Caudate nucleus (tissue), 63 donors: ENCODE measurements at places on chromosomes 11 and 22.

DNA sequence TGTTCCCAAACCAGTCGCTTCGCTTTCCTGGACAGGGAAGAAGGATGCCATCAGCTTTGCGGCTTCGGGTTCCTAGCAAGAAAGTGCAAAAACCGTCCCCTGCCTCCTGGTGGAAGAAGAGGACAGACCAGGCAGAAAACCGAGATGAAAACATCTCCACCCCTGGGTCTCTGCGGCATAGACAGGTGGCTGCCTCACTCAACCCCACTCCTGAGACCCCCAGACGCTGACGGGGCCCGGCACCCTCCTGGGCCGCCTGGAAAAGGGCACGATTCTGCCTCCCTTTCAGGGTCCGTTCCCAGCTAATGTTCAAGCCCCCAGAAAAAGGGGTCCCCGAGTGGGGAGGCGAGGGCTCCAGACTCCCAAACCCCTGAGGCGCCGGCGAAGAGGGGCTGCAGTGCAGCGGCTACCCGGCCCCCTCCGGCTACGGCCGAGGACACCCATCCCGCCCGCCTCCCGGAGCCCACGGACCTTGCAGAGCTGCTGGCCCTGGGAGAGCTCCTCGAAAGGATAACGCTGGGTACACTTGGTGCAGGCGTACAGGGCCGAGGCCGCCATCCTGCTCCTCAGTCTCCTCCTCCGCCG lies 569 bp downstream of the FAM76B start:
- no peak for DNase-seq

DNA sequence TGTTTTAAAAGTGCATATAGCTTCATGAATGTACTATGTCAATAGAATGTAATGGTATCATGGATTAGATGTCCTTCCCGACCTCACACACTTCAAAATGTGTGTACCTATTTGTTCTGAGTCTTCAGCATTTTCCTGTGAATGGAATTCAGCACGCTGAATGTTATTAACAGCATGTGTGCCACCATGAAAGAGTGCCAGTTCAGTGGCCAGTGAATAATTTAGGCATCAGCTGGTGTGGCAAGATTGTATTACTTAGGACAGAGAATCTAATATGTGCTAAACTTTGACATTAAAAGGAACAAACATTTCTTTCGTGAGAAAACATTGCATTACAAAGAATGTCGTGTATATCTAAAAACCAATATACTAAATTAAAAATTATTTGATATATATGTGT lies 46.4 kb downstream of the HIPK3 start:
- no peak for DNase-seq

- no peak for DNase-seq
These were observed 7.2 kb upstream of the IL18BP start for GRCh38 chr11:71991494-71991893.

GRCh38 chr22:43627485-43628213 lies 184.5 kb downstream of the EFCAB6 start:
- no peak for DNase-seq

GRCh38 chr11:4050138-4050537 lies 44.5 kb upstream of the RRM1 start:
- no peak for DNase-seq

DNA sequence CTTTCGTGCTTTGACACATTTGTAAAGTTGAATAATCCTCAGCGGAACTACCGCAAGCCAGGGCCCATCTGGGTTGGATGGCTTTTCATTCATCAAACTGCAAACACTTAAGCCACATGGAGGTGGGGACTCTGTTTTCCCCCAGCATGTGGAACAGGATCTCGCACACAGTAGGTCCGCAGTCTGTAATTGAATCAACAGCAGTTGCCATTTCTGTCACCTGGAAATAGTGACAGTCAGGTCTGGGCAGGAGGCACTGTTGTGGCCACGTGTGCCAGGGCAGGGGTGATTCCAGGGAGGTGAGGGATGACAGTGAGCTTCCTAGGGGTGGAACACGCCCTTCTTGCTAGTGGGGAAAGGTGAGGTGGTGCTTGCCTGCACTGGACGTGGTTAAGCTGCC lies 50.7 kb upstream of the ANO1 start:
- no peak for DNase-seq

DNA sequence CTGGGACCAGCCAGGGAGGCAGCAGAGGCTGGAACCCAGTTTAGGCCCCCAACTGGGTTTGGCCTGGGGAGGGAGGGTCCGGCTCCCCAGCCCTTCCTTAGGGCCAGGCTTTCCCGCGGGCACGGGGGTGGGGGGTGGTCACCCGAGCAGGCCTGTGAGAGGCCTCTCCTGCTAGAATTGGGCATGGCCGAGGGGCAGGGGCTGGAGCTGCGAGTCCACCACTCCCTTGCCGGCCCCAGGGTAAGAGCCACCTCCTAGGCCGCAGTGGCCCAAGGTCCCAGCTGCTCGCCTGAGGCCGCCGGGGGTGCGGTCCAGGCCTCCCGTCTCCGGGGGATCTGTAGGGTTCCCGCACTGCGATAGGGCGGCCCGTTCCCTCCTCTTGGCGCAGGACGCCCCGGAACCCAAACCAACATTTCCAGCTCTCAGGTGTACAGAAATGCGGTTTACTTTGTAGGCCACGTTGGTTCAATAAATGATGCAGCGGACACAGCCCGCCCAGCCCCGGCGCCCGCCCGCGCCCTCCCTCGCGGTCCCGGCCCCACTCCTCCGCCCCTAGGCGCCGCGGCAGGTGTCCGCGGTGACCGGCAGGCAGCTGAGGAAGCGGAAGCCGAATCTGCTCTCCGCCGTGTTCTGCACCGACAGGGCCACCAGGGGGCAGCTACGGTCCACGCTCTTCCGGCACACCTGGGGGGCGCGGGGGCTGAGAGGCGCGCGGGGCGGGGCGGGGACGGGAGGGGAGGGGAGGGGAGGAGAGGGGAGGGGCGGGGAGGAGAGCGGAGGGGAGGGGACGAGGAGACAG lies 5.9 kb downstream of the LMNTD2 start:
- DNase-seq: no peak
